Activated T-cell treated with anti-CD3 and anti-CD28 coated beads, Interleukin-2, amount 50 U/mL, for 4 hours (primary cell): ENCODE measurements at places on chromosomes 5 and 9. TPM values are rescaled to one million over a fixed set of nuclear protein-coding genes. Genes with fewer than 3 reads are reported as not detected.

The MYO10 gene
- 0.40 TPM for total RNA-seq

The ZCCHC10 gene
- 31.7 TPM for total RNA-seq

The PCDHB6 gene
- total RNA-seq, result not detected

The QRFP gene
- not detected for total RNA-seq

The ARID3C gene
- total RNA-seq, result not detected

The LRRC19 gene
- not detected for total RNA-seq

The SOWAHA gene
- 0.05 TPM for total RNA-seq

The PCDHB15 gene
- not detected for total RNA-seq

The HTR4 gene
- total RNA-seq, result not detected

The AK1 gene
- total RNA-seq, result 5.0 TPM

The LHX3 gene
- total RNA-seq, result not detected

The OGN gene
- total RNA-seq, result not detected

The CDO1 gene
- 0.28 TPM for total RNA-seq

The SUB1 gene
- total RNA-seq, result 460 TPM

The SLC6A19 gene
- total RNA-seq, result 0.08 TPM

The ADAMTS19 gene
- total RNA-seq, result not detected

The STPG3 gene
- total RNA-seq, result not detected

The PPP1R26 gene
- 0.94 TPM for total RNA-seq

The LCN1 gene
- not detected for total RNA-seq

The GDA gene
- total RNA-seq, result not detected

The IL5 gene
- total RNA-seq, result 17.5 TPM

The NR5A1 gene
- 0.15 TPM for total RNA-seq

The NR2F1 gene
- total RNA-seq, result 0.21 TPM

The VPS13A gene
- total RNA-seq, result 22.6 TPM

The ZNG1A gene
- total RNA-seq, result 60.1 TPM

The GLRA1 gene
- total RNA-seq, result not detected

The CATSPER3 gene
- total RNA-seq, result 0.16 TPM

The PPP1R2B gene
- total RNA-seq, result not detected

The THBS4 gene
- 1.3 TPM for total RNA-seq

The TSSK1B gene
- not detected for total RNA-seq

The FRRS1L gene
- not detected for total RNA-seq

The GOLGA1 gene
- total RNA-seq, result 13.0 TPM

The SLC4A9 gene
- not detected for total RNA-seq

The ROPN1L gene
- total RNA-seq, result not detected

The SPINK1 gene
- total RNA-seq, result 4.7 TPM
